ENCODE measurements at places on chromosomes 16 and 17. TPM values are rescaled to one million over a fixed set of nuclear protein-coding genes. Genes with fewer than 3 reads are reported as not detected.

Gene EFNB3
- 0.87 TPM for total RNA-seq

DNA sequence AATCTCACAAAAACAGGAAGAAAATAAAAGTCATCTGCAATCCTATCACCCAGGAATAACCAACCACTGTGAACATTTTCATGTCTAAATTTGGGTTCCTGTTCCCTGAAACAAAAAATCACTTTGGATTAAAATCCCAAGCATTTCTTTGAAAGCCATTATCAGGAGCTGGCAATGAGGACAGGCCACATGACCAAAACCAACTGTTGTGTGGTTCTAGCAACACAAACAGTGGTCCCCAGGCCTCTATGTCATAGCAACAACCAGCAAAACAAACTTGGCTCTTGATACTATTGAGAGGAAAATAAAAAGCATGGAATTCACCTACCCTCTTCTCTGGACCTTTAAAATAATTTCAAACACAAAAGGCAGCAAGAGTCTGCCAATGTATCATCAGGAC lies 252.5 kb downstream of the SLC39A11 start:
- DNase-seq = no peak

DNA sequence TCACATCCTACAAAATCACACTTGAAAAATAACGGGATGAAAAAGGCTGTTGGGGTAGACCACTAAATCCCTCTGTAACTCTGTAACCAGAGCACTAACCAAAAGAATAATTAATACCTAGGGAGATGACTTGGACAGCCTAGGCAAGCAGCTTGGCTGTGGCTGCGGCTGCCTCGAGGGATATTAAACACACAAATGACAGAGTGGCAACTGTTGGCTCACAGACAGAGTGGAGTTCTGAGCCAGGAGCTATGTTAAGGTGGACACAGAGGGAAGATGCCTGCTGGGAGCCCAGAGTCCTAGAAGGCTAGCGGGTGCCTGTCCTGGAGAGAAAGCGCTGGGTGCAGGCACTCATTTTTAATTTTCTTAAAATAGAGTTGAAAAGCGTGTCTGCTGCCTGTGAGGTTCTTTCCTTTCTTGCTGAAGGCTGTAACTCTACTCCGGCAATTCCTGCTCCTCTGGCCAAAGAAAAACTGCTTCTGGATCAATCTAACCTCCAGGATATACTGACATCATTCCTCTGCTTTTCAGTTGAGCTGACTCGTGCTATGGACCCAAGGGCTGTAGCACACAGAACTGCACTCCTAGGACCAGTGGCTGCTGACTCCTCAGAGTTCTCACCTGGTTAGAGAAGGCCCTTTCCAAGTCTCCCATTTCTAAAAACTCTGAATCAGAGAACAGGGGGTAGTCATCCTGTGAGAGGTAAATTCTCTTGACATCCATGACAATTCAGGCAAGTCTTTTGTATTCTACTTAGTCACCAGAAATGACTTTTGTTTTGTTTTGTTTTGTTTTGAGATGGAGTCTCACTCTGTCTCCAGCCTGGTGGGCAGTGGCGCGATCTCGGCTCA lies 147.9 kb downstream of the STX8 start:
- no peak for DNase-seq

DNA sequence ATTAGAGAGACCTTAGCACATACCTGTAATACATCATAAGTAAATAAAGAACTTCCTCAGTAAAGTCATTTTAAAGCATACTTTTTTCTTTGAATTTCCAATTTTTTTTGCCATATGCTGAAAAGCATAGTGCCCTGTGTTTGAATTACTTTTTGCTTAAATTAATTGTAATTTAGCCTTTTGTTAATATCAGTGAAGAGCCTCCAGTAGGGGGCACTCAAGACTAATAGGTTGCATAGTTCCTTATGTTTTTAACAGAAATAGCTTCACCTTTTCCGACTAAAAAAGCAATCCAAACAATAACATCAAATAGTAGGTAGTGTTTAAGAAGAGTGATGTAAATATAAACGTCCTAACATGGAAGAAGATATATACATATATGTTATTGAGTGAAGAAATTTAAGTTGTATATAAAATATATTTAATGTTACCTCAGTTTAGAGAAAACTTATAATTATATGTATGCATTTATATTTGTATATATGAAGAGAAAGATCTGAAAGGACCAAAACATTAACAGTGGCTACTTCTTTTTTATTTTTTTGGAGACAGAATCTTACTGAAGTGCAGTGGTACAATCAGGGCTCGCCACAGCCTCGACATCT lies 18.6 kb downstream of the RAD51C start:
- no peak for DNase-seq

GRCh38 chr17:1480747-1481465 lies 11.6 kb downstream of the MYO1C start:
- DNase-seq = no peak

- DNase-seq = no peak
These were observed 54.1 kb downstream of the B9D1 start for GRCh38 chr17:19308398-19308797.

GRCh38 chr16:59591480-59591879 lies 857.4 kb upstream of the GOT2 start:
- no peak for DNase-seq

Gene TBC1D3
- total RNA-seq = not detected

GRCh38 chr16:53561101-53561888 lies 58.3 kb upstream of the AKTIP start:
- no peak for DNase-seq

Gene RAB40C
- total RNA-seq = 25.1 TPM

GRCh38 chr17:81512562-81513371 lies at the start of gene ACTG1:
Gene ACTG1 (minus strand): TSS chr17:81512799. CDS start chr17:81512354, 445 bp downstream.
- no peak for DNase-seq

- DNase-seq = no peak
These were observed 8.4 kb upstream of the GAA start for GRCh38 chr17:80092959-80093358.

Gene RNU2-1
- not detected for total RNA-seq

DNA sequence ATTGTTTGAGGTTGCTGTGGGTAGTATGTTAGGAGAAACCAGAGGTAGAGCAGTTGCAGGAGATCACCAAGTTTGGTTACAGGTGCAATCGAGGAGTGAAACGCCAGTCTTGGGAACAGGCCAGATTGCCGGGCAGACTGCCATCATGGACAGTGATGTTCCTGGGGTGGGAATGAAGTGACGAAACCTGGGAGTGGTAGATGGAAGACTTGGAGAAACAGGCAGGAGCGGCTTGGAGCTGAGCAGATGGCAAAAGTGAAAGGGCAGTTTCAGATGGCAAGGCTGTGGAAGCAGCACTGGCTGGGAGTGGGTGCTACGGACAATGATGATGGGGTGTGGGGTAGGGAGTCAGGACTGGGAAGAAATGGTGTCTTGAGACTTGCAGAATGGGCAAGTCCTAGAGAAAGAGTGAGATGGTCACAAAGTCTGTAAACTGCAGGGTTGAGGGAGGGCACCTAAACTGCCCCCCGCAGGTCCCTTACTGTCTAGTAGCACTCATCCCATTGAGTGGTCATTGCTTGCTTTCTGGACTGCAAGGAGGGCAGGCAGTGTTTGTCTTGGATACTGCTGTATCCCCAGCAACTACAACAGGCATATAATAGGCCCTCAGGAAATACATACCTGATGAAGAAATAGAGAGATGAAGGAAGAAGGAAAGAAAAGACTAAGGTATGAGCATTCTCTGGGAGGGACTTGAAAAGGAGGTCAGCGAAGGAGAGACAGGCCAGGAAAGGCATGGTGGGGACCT lies 29.5 kb upstream of the ULK2 start:
- DNase-seq = no peak

Gene SLC6A2
- total RNA-seq = not detected

Gene KRT31
- not detected for total RNA-seq

DNA sequence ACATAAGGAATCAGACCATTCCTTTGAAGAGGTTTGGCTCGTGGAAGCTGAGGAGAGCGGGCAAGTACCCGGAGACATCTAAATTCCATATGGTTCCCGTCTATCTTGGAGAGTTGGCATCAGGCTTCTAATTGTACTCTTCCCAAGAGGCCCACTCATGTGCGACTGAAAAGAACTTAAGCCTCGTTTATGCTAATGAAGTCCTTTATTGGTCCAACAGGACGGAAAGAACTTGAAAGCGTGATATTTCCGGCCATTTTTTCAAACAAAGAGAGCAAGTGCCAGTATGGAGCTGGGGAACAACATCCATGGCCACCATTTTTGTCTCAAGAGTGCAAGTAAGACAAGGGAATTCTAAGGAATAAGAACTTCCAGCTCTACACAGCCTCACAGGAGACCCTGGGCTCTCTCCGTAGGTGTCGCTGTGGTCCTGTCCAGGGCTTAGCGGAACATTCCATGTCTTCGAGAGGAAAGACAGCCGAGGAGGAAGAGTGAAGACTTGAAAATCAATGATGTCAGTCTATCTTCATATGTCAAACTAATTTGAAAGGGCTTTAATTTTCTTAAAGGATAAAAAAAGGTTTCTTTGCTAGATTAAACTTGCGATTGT lies 566.0 kb upstream of the PSMD7 start:
- no peak for DNase-seq

GRCh38 chr16:2782583-2783351 lies 4.6 kb downstream of the PRSS33 start:
- no peak for DNase-seq

Gene RHBDF2
- 77.3 TPM for total RNA-seq

DNA sequence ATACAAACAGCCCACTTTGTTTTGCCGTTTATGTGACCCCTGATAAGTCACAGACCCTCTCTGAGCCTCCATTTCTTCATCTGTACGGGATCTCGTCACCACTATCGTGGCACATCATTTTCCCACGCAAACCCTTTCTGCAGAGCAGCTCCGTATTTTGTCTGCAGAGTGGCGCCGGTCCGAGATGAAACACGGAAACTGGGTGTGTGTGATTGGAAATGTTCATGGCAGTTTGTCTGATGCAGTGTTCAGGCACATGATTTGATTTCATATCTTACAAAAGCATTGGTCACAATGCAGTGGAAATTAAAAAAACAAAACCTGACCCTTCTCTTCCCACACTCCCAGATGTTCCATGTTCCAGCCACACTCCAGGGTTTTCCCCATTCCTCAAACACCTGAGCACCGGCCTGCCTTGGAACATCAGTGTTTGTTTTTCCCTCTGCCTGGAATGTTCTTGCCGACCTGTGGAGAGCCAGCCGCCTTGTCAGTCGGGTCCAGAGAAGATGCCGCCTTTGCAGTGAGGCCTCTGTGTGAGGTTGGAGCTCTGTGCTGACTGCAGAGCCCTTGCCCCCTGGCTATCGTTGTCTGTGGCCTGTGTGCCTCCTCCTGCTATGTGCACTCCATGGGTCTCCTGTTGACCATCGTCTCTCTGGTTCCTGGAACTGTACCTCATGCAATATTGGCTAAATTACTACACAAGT lies 39.2 kb downstream of the NT5M start:
- DNase-seq = no peak

- no peak for DNase-seq
These were observed 2.1 kb downstream of the FAM20A start for GRCh38 chr17:68599091-68599490.

GRCh38 chr17:68185820-68186219 lies 62.0 kb upstream of the AMZ2 start:
- DNase-seq = no peak

Gene NEK8
- total RNA-seq = 5.4 TPM

Gene KRT33A
- not detected for total RNA-seq

GRCh38 chr17:75502072-75502720 lies 13.1 kb downstream of the CASKIN2 start:
- no peak for DNase-seq

DNA sequence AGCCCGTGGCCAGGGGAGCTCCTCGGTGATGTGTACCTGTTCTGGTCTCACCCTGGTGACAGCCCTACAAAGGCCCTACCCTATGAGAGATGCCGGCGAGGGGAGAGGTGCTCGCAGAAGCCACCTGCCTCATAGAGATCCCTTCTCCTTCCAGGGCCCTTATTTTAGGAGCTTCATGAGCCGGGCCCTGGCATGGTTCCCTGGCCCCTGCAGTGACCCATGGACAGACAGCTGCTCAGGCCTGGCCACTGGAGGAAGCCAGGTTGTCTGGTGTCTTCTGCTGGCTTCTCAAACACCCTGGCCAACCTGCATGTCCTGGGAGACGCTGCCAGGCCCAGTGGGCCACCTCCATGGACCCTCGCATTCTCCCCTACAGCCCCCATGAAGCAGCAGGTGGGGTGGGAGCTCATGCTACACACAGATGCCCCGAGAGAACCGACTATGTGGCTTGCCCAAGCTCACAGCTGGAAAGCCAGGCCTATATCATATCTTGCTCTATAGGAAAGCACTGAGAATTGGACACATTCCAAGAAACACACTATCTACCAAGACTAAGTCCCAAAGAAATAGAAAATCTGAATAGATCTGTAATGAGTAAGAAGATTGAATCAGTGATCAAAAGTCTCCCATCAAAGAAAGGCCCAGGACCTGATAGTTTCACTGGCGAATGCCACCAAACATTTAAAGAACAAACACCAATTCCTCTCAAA lies 7.2 kb upstream of the AATK start:
- no peak for DNase-seq

- no peak for DNase-seq
These were observed 86.1 kb upstream of the HSBP1 start for GRCh38 chr16:83721676-83722075.

Gene TSPOAP1
- 0.05 TPM for total RNA-seq

GRCh38 chr16:12096828-12097522 lies 120.4 kb downstream of the SNX29 start:
- DNase-seq = no peak

Gene MYOCD
- total RNA-seq = 2.0 TPM

Gene HSF4
- 4.8 TPM for total RNA-seq

DNA sequence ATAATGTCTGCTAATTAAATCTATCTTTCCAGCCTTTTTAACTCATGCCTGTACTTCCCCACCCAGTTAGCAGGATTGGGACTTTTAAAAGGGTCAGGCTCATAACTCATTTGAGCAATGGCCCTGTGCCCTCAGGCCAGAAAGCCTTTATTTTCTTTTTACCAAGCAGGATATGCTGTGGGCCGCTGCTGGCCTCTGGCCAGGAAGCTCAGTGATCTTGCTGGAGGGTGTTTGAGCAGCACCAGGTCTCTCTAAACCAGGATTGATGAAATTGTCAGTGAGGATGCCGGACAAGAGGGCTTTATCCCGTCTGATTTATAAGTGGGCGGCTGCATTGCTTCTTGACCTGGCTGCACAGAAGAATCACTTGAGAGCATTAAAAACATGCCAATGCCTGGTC lies 187.8 kb downstream of the RAB11FIP4 start:
- DNase-seq = no peak

GRCh38 chr17:39183720-39184119 lies 13.7 kb downstream of the CACNB1 start:
- DNase-seq = no peak

Gene TLE7
- not detected for total RNA-seq

DNA sequence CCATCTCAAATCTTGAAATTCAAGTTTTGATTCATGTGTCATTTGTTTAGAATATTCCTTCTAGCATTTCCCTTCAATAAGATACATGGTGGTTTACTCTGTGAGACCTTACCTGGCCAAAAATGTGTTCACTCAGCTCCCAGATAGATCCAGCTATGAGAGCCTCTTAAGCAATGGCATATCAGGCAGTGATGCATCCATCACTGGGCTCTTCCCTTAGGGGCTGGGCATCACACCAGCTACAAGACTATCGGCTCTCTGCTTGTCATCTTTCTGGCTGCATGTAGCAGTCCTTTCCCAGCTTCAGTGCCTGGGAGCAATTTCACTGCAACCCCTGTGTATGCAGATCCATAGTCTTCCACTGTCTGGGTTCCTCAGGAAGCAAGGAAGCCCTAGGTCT lies 40.6 kb downstream of the GOSR1 start:
- DNase-seq = no peak

Measured in glomerular endothelial cell (primary cell).